ENCODE measurements at places on chromosomes 13 and 19. TPM values are rescaled to one million over a fixed set of nuclear protein-coding genes. Genes with fewer than 3 reads are reported as not detected.

CYP4F8 gene
- not detected for polyA plus RNA-seq

GNG8 gene
- not detected for polyA plus RNA-seq

TNFRSF19 gene
- polyA plus RNA-seq: 9.5 TPM

PHLDB3 gene
- polyA plus RNA-seq: 6.0 TPM

SHISA2 gene
- 0.68 TPM for polyA plus RNA-seq

UFM1 gene
- polyA plus RNA-seq: 42.0 TPM

ZNF610 gene
- polyA plus RNA-seq: 0.96 TPM

KIR2DL1 gene
- 0.16 TPM for polyA plus RNA-seq

CCNE1 gene
- 1.2 TPM for polyA plus RNA-seq

PABPC3 gene
- 0.10 TPM for polyA plus RNA-seq

GPR12 gene
- polyA plus RNA-seq: not detected

LYPD3 gene
- 1.7 TPM for polyA plus RNA-seq

PLPP2 gene
- polyA plus RNA-seq: 34.5 TPM

SLC10A2 gene
- polyA plus RNA-seq: not detected

SMIM44 gene
- polyA plus RNA-seq: not detected

PRR22 gene
- polyA plus RNA-seq: 6.8 TPM

HSD17B14 gene
- 39.1 TPM for polyA plus RNA-seq

SULT2A1 gene
- 0.01 TPM for polyA plus RNA-seq

VAV1 gene
- polyA plus RNA-seq: 8.7 TPM

MAN2B1 gene
- 118 TPM for polyA plus RNA-seq

KIR3DL1 gene
- 0.18 TPM for polyA plus RNA-seq

METTL21C gene
- polyA plus RNA-seq: not detected

MCF2L gene
- polyA plus RNA-seq: 38.5 TPM

ZFR2 gene
- polyA plus RNA-seq: 0.16 TPM
